ENCODE measurements at places on chromosomes 3 and 15.
A peak's percentile ranks its signal among the peaks of the same experiment; 100 is the strongest.

DNA sequence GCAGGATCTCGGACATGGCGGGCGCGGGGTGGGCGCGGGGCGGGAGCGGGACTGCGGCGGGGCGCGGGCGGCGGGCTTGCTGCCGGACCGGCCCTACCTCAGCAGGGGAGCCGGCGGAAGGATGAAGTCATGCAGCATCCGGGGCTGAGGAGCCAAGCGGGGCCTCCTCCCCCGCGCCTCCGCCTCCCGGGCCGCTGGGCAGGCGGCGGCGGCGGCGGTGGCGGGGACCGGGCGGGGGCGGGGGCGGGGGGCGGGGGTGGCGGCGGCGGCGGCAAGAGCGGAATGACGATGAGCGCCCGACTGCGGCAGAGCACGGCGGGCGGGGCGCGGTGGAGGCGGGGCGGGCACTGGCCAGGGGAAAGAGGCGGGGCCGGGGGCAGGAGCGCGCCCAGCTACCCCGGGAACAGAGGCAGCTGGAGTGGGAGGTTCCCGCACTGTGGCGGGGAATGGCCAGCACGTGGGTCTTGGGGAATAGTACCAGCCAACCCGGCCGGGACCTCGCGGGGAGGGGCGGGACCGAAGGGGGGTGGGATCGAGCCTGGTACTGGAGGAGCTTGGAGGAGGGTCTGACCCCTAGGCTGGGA, at the start of gene CAMK2N2:
Gene CAMK2N2 (minus strand): TSS at position 284 of the 584 bp plus-strand sequence. CDS start 268 bp downstream, at position 16.
- DNase-seq, result peak; percentile 56

- DNase-seq, result no peak
Observed at GRCh38 chr3:89303701-89304100, 196.3 kb downstream of the EPHA3 start.

GRCh38 chr3:164897342-164897741, 181.0 kb downstream of the SI start:
- DNase-seq, result no peak

DNA sequence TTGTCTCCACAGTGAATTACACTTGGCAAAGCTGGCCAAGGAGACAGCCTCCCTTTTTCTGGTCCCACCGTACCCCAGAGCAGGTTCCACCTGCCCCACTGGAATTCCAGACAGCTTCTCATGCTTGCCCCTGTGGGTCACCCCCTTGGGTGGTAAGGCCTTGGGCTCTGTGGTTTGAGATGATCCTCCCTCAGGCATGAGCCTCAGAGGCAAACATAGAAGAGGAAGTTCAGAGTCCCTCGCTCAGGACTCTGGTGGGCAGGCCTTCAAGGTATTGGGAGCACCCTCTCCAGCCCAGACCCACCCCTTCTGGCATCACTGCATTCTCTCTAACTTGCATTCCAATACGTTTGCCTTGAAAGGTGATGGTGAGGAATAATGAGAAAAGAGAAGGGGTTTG, 17.6 kb upstream of the UBA7 start:
- DNase-seq, result no peak

DNA sequence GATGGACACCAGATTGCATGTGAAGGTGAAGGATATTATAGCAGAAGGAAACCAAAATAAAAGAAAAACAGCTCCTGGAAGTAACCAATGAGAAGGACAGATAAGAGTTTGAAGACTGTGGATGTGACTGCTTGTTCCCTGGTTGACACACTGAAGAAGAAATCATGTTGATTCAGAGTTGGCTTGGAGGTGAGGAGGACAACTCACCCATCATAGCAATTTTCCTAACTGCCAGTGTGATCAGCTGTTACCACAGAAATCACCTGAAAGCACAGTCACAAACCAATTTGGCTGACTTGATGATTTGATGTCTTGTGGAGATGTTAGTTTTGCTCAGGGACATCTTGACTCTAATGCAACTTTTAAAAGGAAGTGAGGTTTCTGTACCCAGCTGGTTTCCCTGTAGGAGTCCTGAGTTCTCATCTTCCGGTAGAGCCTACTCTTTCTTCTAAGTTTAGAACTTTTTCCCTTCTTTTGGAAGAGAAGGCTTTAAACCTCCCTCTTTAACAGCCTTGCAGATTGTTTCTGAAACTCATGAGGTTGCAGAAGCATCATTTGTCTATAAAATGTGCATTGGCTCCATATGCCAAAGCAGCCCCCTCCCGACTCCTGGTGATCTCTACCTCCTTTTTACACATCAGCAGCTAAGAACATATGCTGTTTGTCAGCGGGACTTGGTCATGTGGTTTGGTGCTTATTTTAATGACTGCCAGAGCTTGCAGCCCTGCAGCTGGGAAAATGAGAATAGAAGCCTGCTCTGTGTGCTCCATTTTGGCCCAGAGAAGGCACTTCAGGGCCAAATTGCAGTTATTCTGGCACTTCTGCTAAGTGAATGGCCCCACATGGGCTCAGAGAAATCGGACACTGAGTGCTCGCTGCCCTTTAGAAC, 10.3 kb downstream of the ATG7 start:
- DNase-seq, result no peak

DNA sequence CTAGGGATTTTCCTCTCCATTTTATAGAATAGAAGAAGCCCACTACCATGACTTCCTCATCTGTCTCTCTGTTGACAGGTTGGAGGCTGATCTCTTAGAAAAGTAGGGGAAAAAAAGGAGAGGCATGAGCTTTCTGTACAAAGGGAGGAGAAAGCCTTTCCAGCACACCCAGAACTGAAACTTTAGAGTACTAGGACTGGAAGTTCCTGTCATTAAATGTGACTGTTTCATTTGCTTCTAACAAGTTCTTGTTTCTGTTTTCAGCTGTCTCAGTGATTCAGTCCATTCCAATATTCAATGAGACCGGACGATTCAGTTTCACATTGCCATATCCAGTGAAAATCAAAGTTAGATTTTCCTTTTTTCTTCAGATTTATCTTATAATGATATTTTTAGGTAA, 39.0 kb downstream of the INTS14 start:
- no peak for DNase-seq

GRCh38 chr15:27574541-27575054, 524.5 kb downstream of the OCA2 start:
- no peak for DNase-seq

DNA sequence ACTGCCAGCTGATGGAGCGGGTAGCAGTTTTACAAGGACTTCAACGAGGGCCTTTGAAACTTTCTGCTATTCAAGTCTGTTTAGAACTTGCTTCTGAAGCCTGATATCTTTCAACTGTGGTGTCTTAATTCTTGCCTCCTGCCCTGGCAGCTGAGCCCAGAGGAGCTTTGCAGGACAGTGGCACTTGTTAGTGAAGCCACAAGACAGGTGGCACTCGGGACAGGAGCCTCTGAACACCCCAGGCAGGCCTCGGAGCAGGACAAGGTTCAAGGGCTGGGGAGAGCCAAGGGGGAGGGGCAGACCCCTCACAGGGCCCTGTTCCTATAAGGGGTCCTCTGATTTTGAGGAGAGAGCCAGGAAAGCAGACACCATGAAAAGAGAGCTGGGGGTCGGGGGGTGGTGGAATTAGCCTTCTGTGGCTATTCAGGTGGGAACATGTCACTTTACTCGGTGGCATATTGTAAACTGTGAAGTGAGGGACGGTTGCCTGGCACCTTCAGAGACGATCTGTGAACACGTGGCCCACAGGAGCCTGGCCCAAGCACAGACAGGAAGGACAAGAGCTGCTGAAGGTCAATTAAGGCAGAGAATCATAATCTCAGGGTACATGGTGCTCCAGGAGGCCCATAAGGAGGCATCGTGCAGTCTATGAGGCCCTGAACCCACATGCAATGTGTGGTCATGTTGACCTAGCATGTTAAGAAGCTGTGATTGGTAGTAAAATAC, 30.1 kb upstream of the KY start:
- no peak for DNase-seq

- no peak for DNase-seq
Observed at GRCh38 chr3:138717348-138717747, 108.8 kb downstream of the FAIM start.

DNA sequence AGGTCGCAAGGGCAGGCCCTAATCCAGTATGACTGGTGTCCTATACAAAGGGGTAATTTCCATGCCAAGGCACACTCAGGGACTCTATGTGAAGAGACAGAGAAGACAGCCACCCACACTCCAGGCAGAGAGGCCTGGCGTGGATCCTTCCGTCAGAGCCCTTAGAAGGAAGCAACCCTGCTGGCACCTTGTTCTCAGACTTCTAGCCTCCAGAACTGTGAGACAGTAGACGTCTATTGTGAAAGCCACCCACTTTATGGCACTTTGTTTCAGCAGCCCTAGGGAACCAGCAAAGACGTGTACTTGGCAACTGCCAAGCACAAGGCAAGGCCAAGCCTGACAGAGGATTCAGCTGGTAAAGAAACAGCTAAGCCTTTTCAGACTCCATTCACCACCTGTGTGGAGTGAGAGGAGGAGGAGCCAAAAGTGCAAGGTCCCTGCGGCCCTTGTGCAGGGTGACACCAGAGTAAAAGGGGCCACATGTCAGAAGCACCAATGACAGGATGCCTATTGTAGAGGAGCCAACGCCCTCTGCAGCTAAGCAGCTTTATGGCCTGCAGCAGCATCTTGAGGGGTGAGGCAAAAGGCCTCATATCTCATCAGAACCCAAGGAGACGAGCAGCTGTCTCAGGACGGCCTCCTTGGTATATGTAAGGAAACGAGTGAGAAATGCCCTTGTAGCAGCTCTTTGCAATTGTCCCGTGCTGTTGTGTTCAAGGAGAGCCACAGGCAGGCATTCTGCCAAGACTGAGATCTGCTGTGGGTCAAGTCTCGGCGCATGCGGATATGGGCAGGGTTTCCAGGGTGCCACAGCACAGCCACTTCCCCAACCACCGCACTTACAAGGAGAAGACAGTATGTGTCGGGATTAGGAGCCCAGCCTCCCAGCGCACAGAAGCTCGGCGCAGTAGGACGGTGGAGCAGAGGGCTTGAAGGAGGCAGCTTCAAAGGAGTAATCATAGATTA, 121.5 kb upstream of the LIPC start:
- DNase-seq, result no peak

DNA sequence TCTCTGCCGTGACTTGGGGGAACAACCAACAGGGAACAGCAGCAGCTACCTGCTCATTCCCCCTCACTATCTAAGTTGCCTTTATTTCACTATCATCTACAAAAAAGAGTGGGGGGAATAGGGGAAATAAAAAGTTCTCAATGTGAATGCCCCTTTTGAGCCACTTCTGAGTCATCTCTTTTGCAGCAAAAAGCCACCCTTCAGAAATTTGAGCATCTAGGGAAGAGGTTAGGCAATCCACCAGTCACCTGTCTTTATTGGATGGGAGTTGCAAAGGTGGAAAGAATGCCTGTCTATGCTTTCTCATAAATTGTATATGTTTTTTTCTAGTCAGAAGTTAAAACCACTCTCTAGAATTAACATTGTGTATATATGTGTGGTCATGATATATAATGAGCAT, 41.1 kb downstream of the GPD1L start:
- DNase-seq, result no peak

GRCh38 chr3:108123326-108123725, 32.5 kb upstream of the CD47 start:
- no peak for DNase-seq

GRCh38 chr3:98003306-98003969, 31.2 kb upstream of the RIOX2 start:
- DNase-seq, result no peak

GRCh38 chr3:163768048-163768447, 1310.2 kb downstream of the SI start:
- no peak for DNase-seq

DNA sequence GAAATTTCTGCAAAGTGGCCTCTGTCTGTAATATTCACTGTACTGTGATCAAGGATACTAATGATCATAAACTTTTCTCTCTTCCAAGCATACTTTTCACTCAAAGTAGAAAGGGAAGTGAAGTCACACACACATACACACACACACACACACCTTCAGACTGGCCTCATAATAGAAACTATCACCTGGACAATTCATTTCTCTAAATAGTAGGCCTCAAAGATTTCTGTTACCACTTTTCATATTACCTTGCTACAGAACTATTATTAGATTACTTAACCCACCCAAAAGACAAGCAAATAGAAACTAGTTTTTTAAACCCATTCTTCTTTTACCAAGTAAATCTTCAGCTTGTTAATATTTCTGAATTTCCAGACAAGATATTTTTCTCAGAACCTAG, 12.2 kb downstream of the CPB1 start:
- no peak for DNase-seq

GRCh38 chr15:50192926-50193620, 11.1 kb downstream of the SLC27A2 start:
- DNase-seq, result no peak

- DNase-seq, result no peak
Observed at GRCh38 chr3:123637131-123637530, 52.3 kb upstream of the HACD2 start.

- DNase-seq, result no peak
Observed at GRCh38 chr15:70690491-70691276, 72.7 kb downstream of the UACA start.

DNA sequence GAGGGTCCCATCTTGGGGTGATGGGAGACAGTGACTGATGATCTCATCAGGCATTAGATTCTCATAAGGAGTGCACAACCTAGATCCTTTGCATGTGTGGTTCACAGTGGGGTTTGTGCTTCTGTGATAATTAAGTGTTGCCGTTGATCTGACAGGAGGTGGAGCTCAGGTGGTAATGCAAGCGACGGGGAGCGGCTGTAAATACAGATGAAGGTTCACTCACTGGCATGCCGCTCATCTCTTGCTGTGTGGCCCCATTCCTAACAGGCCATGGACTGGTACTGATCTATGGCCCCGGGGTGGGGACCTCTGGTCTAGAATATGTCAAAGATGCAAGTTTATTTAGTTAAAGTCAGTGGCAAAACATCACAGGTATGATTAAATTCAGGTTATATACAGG, 8.7 kb downstream of the MEF2A start:
- no peak for DNase-seq

DNA sequence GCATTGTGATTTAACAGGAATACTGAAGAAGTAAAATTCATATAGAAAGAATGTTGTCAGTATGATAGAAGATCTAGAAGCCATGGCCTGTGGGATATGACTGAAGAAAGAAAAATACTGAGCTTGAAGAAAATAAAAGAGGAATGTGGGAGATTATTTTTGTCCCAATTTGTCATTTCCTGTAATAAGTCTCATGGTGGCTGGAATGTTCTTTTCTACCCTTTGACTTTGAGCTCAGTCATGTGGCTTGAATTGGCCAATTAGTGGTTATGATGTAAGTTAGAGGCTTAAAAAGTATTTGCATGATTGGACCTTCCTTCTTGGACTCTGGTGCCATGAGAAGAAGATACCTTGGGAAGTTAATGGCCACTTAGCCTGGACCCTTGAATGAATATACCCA, 14.1 kb downstream of the APH1B start:
- no peak for DNase-seq

- no peak for DNase-seq
Observed at GRCh38 chr15:76328958-76329357, 7.6 kb upstream of the ISL2 start.

- no peak for DNase-seq
Observed at GRCh38 chr3:171620825-171621434, 160.7 kb upstream of the TNIK start.

DNA sequence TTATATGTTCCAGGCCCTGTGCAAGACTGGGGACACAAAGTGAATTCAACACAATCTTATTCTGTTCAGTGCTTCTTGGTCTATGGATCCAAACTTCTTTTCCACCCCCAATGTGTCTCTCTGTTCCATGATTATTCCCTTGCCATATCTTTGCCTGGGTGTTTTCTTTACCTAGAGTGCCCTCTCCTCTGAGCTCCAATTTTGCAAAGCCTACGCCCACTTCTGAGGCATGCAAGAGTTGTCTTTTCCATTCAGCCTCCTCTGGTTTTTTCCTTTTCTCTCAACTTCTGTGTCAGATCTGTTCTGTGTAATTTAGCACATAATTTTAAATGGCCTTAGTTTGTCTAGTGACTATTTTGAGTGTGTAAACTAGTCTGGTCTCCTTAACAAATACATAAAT, 72.8 kb upstream of the PLCL2 start:
- no peak for DNase-seq
